ENCODE measurements at places on chromosomes 12 and 14. TPM values are rescaled to one million over a fixed set of nuclear protein-coding genes. Genes with fewer than 3 reads are reported as not detected.

AICDA gene
- not detected for polyA plus RNA-seq

KRT73 gene
- not detected for polyA plus RNA-seq

ANKRD33 gene
- polyA plus RNA-seq, result not detected

IL26 gene
- polyA plus RNA-seq, result not detected

CELA1 gene
- not detected for polyA plus RNA-seq

FMNL3 gene
- 13.1 TPM for polyA plus RNA-seq

HELB gene
- polyA plus RNA-seq, result 0.38 TPM

TAS2R19 gene
- 0.47 TPM for polyA plus RNA-seq

GARIN6 gene
- polyA plus RNA-seq, result not detected

SOX5 gene
- polyA plus RNA-seq, result 0.21 TPM

VWF gene
- polyA plus RNA-seq, result 0.12 TPM

ERC1 gene
- polyA plus RNA-seq, result 9.3 TPM

ALX1 gene
- polyA plus RNA-seq, result 0.06 TPM

FIGNL2 gene
- polyA plus RNA-seq, result 0.05 TPM

SYT1 gene
- polyA plus RNA-seq, result 17.0 TPM

VRTN gene
- polyA plus RNA-seq, result not detected

ESPL1 gene
- 6.9 TPM for polyA plus RNA-seq

CD69 gene
- not detected for polyA plus RNA-seq

C12orf42 gene
- not detected for polyA plus RNA-seq

OVCH1 gene
- polyA plus RNA-seq, result not detected

APOF gene
- not detected for polyA plus RNA-seq

ORMDL2 gene
- polyA plus RNA-seq, result 35.2 TPM

ETFBKMT gene
- polyA plus RNA-seq, result 1.6 TPM

NINJ2 gene
- polyA plus RNA-seq, result 0.07 TPM

CCDC91 gene
- polyA plus RNA-seq, result 13.0 TPM

SRRM4 gene
- 0.05 TPM for polyA plus RNA-seq

DNAJC22 gene
- 5.3 TPM for polyA plus RNA-seq

KNTC1 gene
- 13.2 TPM for polyA plus RNA-seq

EIF2S3B gene
- polyA plus RNA-seq, result 0.16 TPM

ADCY4 gene
- polyA plus RNA-seq, result 0.08 TPM

DBX2 gene
- polyA plus RNA-seq, result not detected

ASIC1 gene
- polyA plus RNA-seq, result 28.4 TPM

FAM186B gene
- polyA plus RNA-seq, result 0.16 TPM

PAH gene
- polyA plus RNA-seq, result not detected

TAS2R46 gene
- polyA plus RNA-seq, result not detected

SLC6A13 gene
- 0.05 TPM for polyA plus RNA-seq

EXOC5 gene
- polyA plus RNA-seq, result 10.5 TPM

All from SK-N-SH (cell line).